ENCODE measurements at places on chromosomes 6 and 20.

DNA sequence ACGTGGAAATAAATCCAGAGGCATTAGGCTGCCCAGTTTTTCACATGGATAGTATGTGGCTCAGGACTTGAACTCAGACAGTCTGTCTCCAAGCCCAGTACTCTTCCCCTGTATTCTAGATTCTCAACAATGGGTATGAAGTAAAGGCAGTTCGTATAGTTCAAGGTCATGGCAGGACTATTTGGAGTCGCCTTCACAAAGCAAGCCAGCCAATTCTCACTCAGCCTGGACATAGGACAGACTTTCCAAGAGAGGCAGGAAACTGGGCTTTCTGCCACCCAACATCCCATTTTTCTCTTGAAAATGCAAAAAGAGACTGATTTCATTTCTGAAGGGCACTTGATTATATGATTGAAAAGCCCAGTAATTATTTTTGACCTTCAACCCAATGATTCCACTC, 111.0 kb downstream of the EDN1 start:
- no peak for DNase-seq

DNA sequence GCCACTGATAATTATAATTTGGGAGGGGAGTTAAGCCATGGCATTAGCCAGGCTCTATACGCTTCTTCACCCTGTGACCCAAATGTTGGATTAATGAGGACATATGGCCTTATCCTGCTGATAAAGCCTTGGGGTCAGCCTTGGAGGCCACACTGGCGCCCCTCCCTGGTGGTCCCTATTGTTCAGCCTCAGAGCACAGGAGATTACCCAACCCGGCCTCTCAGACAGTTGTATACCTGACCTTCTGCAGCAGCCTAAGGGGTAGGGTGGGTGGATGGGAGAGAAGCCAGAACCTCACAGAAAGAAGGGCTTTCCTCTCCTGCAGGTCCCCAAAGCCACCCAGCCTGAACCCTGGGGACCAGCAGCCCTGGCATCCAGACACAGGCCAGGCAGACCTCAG, 76.8 kb downstream of the LINC00237 start:
- DNase-seq: no peak

DNA sequence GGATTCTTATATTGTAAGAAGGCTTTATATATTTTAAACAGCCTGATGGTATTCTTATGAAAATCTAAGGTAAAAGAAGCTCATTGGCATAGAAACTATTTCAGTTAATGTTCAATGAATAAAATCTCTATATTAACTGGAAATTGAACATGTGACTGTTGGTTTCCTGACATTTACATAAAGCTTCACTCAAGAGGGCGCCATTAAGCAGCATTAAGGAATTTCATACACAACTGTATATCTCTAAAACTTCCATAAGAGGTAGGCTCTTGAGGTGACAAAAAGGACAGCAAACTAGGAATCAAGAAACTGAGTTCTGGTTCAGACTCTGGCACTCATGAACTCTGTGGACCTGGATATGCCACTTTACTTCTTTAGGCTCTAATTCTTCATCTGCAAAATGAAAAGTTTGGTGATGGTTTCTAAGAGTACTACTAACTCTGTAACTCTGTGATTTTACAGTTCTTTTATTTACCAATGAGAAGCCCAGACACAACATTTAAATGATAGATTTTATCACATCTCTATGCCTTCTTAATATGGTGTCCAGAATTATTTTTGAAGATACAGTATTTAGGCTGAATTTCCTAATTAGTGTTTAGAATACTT, 147.5 kb downstream of the FLRT3 start:
- no peak for DNase-seq

GRCh38 chr6:139686308-139686707, 311.9 kb upstream of the CITED2 start:
- no peak for DNase-seq

DNA sequence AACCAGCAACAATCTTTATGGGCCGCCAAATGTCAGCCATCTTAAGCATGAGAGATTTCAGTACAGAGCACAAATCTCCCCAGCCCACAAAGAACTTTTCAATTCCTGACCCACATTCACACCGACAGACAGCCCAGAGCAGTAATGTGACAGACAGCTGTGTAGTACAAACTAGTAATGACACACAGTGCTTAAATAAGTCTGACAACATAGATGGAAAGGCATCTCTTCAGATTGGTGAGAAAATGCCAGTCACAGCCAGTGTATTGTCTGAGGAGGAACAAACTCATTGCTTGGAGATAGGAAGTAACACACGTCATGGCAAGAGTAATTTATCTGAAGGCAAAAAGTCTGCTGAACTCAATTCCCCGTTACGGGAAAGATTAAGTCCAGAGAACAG, 36.0 kb downstream of the KIZ start:
- DNase-seq: no peak

- no peak for DNase-seq
These were observed 21.2 kb downstream of the SYNDIG1 start for GRCh38 chr20:24490598-24490997.

Measured in CD8-positive, alpha-beta memory T cell (primary cell).